Hepatic stellate cell (primary cell): ENCODE measurements at places on chromosomes 13 and 19.

GRCh38 chr13:33752597-33752996 lies 65.4 kb upstream of the RFC3 start:
- no peak for DNase-seq

DNA sequence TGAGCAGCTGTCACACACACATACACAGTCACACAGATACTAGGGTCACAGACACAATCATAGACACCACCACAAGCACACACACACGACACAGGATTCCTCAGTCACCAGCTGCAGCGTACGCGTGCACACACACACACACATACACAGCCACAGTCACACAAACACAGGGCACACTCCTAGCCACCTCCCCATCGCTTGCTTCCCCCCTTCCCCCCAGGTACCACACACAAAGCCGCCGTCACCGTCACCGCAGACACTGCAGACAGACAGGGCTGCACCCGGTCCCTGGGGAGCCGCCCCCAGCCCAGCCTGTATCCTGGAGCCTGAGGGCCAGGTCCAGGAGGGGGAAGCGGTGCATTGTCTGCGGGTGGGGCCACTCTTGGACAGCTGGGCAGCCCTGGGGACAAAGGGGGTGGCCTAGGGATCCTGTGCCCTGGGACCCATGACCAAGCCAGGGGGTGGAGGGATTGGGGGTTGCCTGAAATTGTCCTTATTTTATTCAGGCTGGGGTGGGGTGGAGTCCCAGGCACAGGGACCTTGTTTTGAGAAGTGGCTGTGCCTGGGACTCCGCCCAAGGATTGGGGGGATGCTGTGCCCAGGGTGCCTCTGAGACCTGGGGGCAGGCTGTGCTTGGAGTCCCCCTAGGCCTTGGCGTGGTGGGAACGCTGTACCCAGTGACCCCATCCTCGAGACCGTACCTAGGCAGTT lies 957 bp downstream of the NUMBL start:
- DNase-seq, result peak; percentile 64

- DNase-seq, result peak; percentile 35
Observed at GRCh38 chr13:97574926-97575325, 141.0 kb downstream of the RAP2A start.

DNA sequence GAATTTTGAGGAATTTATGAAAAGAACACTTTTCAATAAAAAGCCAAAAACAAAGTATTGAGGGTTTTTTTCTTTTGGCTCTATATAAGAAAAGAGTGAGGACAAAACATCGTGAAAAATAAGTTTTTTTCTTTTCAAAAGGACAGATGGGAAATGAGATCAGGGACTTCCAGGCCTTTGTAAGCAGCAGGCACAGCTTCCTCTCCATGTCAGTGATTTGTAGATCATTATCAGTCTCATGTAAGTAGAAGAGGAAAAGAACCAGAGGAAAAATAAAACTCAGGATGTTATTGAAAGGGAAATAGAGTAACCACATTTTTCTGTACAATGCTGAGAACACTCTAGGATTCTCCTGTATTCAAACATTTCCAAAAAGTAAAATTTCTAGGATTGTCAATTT lies 29.9 kb downstream of the DOCK9 start:
- no peak for DNase-seq

- DNase-seq, result no peak
Observed at GRCh38 chr13:26952551-26953143, 192.1 kb upstream of the GPR12 start.

GRCh38 chr13:111948811-111949210 lies 118.1 kb upstream of the SOX1 start:
- DNase-seq, result no peak

DNA sequence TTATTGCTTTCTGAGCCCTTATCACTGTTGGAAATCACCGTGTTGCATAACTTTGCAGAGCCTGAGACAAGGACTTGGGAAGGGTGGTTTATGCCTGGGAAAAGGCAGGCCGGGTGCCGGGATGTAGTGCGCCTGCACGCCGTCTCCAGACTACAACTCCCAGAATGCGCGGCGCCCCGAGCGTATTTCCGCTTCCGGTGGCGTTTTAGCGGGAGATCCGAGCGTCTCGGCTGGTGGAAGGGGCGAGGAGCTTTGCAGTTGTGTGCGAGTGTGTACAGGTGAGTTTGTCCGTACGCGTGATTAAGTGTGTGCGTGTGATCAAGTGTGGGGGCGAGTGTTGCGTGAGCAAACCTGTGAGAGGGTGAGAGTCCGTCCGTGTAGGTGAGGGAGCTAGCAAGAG lies 75.4 kb downstream of the PEG3 start:
- no peak for DNase-seq

DNA sequence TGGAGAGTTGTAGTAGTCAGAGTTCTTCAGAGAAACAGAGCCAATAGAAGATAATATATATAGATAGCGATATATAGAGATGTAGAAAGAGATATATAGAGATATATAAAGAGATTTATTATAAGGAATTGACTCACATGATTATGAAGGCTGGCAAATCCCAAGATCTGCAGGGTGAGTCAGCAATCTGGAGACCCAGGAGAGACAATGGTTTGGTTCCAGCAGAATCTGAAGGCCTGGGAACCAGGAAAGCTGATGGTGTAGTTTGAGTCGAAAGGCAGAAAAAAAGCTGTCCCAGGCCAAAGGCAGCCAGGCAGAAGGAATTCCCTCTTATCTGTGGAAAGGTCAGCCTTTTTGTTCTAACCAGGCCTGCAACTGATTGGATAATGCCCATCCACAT lies 194.1 kb downstream of the NUFIP1 start:
- DNase-seq, result no peak

DNA sequence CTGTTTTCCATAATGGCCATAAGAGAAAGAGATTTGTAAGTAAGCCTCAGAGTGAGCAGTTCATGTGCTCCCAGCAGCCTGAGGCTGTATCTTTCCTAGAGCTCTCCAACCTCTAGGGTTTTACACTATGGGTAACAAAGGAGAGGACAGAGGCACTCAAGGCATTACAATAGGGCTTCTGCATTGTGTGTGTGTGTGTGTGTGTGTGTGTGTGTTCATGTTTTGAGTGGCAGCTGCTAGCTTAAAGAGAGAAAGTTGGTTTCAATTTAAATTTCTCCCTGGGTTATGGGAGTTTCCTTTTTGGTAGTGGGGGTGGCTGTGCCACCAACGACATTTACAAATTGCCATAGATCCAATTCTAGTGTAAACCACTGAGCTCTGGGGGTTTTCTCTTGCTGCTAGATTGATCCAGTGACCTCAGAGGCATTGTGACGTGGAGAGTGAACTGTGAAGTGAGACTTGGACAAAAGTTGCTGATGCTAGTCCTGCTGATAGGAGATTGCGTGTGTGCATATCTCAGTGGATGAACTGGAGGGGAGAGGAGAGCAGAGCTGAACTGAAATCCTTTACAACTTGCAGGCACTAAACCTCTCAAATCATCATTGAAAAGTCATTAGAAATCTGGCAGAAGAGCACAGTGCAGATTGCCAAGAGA lies 67.2 kb upstream of the OLFM4 start:
- no peak for DNase-seq

- no peak for DNase-seq
Observed at GRCh38 chr19:45981350-45981749, 7.7 kb upstream of the NOVA2 start.

- DNase-seq, result no peak
Observed at GRCh38 chr13:43558326-43558725, 228.4 kb downstream of the ENOX1 start.

- DNase-seq, result no peak
Observed at GRCh38 chr13:90403330-90404082, 944.0 kb upstream of the MIR17HG start.

DNA sequence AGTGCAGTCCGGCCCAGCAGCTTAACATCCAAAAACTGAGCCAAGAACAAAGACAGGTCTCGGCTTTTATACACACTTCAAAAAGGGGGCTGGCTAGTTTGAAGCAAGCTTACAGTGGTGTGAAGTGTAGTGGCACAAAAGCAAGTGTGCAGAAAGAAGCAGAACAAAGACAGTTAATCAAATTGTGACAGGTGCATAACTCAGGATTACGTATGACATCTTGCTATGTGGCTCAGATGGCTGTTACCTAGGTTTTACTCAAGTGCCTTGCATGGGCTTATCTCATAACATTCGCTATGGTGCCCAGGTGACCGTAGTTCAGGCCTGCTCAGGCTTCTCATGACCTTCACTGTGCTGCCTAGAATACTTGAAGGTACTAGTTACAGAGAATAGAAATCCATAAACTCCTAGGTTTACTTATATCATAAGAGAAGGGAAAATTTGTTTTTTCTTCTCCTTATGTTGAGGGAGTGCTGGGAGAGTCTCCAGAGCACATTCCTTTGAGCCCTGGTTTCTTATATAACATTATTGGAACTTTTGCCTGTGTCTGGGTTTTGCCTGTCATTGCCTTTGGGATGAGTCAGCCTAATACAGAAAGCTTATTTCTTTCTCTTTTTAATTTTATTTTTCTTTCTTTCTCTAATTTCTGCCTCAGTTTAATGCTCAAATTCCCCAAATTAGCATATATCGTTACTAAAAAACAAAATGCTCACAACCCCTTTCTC lies 1629.1 kb upstream of the PCDH20 start:
- DNase-seq, result no peak

DNA sequence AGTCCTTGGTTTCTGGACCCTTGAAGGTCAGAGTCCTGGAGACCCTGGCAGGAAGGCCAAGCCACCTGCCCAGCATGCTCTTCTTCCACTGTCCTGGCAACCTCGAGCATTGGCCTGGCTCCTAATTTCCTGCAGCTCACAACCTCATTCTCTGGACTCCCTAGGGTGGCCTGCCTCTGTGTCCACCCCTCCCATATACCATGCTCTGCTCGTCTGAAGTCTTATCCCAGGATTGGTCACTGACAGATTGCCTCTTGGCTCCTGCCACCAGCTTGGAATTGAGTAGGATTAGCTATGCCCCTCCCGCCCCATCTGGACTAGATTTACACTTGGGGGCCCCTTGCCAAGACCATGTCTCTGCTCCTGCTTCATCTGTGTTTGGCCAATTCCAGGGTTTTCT lies 17.1 kb upstream of the WASF3 start:
- DNase-seq, result no peak

- peak; percentile 68 for DNase-seq
Observed at GRCh38 chr13:19864024-19864745, 736 bp upstream of the ZMYM5 start.

GRCh38 chr13:56020425-56020824 lies 1120.3 kb upstream of the PRR20A start:
- DNase-seq, result no peak

DNA sequence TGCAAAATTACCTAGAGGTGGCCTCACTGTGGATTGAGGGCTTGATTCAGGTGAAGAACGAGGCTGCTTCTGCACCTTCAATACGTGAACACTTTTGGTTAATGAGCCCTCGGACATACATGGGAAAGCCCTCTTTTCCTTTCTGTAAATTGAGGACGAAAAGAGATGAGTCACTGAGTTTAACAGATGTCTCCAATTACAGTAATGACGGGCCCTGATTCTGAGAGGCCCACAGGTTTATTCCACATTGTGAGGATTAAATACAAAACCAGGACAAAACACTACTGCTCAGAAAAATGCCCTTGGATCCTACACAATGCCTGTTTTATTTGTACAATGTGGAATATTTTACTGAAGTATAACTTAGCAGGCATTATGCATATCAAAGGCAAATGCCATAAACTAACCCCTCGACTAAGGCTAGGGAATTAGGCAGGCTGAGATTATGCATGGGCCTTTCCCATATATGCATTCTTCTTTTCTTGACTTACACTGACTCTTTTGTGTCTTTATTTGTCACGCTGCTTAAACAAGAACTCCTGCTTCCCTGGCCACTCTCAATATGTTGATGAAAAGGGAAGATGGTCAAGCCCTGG lies 819.9 kb downstream of the OLFM4 start:
- DNase-seq, result no peak

DNA sequence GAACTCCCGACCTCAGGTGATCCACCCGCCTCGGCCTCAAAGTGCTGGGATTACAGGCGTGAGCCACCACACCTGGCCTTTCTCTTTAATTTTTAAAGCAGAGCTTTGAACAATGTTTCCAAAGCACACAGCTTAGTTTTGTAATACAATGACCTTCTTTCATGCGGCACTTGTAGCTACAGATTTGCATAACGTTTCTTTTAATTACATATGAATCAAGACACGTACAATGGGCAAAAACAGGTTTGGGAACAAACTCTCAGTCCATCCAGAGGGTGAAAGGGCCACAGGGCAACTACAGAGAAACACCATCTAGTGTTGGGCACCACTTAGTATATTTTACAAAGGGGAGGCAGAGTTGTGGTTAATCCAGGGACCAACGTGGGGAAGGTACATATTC lies 19.0 kb upstream of the S1PR4 start:
- no peak for DNase-seq

DNA sequence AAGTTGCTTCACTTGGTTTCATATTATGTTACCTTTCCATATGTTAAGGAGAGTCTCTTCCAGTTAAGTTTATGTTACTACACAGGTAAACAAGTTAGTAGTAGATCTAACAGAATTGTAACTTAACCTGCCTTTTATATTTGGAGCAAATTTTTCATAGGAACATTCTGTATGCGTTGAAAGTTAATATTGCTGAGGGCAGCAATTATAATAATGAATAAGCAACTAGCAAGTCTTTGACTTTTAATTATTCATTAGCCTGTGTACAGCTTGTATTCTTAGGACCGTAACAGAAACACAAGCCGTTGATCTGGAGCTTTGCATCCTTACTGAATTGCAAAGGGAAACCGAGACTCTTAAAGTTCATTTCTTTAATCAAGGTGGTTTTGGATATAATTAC lies 11.6 kb downstream of the SUGT1 start:
- DNase-seq, result no peak

DNA sequence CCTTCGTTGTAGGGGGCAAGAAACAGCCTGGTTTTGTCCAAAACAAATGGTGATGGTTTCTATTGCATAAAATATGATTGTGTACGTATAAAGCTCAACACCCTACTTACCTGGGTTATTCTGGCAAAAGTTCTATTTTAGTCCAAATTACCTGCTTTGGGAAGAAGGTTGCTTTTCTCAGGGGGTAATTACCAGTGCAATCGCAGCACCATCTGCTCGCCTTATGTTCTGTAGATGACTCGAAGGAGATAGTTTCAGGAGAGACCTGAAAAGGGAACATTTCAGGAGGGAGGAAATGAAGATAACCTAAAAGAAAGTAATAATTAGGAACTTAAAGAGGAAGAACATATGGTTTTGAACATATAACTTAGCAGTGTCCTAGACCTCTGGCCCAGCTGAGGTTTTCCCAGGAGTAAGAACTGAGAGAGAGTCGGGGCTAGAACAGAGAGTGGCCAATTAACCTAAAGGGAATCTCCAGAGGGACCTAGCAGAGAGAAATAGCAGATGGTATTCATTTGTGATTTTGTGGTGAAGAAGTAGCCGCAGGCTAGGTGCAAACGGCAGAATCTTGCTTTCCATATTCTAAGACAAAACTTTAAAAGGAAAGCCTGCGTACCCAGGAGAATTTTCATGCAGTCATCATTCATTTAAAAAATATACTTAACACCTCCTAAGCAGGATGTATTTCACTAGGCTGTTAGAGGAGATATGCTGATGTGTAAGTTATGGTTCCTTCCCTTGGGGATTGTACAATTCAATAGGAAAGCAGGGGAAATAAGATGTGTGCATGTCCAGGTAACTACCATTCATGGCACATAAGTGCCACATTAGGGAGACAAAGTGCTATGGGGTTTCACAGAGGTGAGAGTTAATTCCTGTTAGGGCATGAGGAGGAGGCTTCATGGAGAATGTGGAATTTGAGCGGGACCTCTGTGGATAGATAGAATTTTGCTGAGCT lies 113.0 kb upstream of the SLC10A2 start:
- DNase-seq, result no peak
